ENCODE measurements at places on chromosomes 7 and 10. TPM values are rescaled to one million over a fixed set of nuclear protein-coding genes. Genes with fewer than 3 reads are reported as not detected.

Gene PDCD4
- total RNA-seq, result 463 TPM

Gene TMEM236
- total RNA-seq, result 57.4 TPM

Gene ITIH5
- total RNA-seq, result 15.6 TPM

Gene KLF14
- not detected for total RNA-seq

Gene LIPF
- total RNA-seq, result not detected

Gene EXOSC1
- total RNA-seq, result 35.5 TPM

Gene FLNC
- total RNA-seq, result 4.5 TPM

Gene NRCAM
- total RNA-seq, result 1.1 TPM

Gene LEP
- 0.07 TPM for total RNA-seq

Gene CLCN1
- not detected for total RNA-seq

Gene CPA4
- total RNA-seq, result not detected

Gene ITGA8
- 2.1 TPM for total RNA-seq

Gene AGR3
- total RNA-seq, result 197 TPM

Gene OR2A5
- total RNA-seq, result not detected

Gene MOGAT3
- 33.2 TPM for total RNA-seq

Gene EGR2
- total RNA-seq, result 8.2 TPM

Gene SSBP1
- total RNA-seq, result 130 TPM

Gene TMEM229A
- total RNA-seq, result not detected

Gene SFTPA1
- total RNA-seq, result 8.8 TPM

Gene FANK1
- 5.8 TPM for total RNA-seq

Gene STMP1
- 27.4 TPM for total RNA-seq

Gene RARRES2
- total RNA-seq, result 86.7 TPM

Gene TMEM178B
- 0.17 TPM for total RNA-seq

Gene ARMH3
- 31.3 TPM for total RNA-seq

Gene PDE1C
- total RNA-seq, result 2.7 TPM

Gene YWHAG
- total RNA-seq, result 104 TPM

Gene NKX1-2
- total RNA-seq, result not detected

Gene NEUROG3
- 3.1 TPM for total RNA-seq

Gene COBL
- total RNA-seq, result 36.8 TPM

Gene C10orf105
- not detected for total RNA-seq

Gene PLXDC2
- total RNA-seq, result 12.5 TPM

Gene NKX6-2
- not detected for total RNA-seq

Gene TMEM273
- total RNA-seq, result 3.4 TPM

Gene HGF
- total RNA-seq, result 4.5 TPM

Gene WDFY4
- 1.5 TPM for total RNA-seq

Gene INMT
- total RNA-seq, result 2.3 TPM

Gene C7orf33
- not detected for total RNA-seq

Gene ODAD2
- total RNA-seq, result 0.61 TPM

Gene TUBAL3
- 39.6 TPM for total RNA-seq

Gene OIT3
- 0.19 TPM for total RNA-seq

Gene ANXA8
- total RNA-seq, result not detected

Data from colonic mucosa (tissue), 4 donors.